ENCODE measurements at places on chromosomes 7 and 10.

DNA sequence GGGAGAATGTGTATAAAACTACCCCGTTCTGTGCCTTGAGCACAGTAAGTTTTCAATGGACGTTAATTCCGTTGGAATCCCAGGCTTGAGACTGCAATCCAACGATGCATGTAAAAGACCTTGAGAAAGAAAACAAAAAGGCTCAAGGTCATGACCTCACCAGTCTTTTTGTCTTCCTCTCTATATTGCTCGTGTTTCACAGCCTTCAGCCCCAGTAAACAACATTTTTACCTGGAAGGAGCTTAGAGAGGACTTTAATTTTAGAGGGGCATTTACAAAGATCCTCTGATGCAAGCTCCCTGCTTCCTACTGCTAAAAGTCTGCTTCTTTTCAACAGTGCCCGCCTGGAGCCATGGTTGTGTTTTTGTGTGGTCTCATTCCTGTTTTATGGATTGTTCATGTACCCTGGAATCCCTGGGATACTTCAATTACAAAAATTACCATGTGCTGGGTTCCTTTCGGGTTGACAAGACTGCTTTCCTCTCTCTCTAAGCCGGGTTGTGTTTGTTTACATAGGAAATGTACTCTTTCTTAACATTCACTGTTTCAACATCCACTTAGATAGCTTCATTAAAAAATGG, 320.1 kb upstream of the NFE2L3 start:
- no peak for DNase-seq

DNA sequence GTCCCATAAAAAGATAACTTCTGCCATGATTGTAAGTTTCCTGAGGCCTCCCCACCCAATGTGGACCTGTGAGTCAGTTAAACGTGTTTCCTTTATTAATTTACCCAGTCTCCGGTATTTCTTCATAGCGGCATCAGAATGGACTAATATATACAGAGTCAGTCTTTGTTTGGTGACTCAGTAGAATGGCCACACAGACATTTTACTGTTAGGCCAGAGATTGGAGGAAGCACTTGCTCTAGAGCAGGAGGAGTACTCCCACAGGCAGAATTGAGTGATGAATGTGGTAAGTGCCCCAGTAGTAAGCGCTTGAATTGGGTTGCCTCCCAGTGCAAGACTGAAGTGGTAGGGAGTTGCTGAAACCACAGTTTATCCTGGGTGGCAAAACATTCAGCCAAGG, 149.5 kb upstream of the SMIM30 start:
- no peak for DNase-seq

DNA sequence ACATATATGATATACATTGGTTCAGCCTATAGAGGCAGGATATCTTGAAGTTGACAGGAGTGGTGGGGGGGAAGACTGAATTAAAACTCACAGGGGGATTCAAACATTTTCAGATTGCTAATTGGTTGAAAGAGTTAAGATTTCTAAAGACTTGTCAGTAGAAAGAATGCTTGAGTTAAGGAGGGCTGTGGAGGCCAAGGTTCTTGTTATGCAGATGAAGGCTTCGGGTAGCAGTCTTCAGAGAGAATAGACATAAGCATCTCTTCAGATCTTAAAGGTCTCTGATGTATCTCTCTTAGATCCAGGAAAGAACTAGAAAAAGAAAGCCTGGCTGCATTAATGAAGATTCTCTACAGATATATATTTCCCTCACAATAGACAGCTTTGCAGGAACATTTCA, 209.8 kb upstream of the SEMA3D start:
- no peak for DNase-seq

- DNase-seq = no peak
Observed at GRCh38 chr7:73597978-73598782, 19.8 kb upstream of the TBL2 start.

GRCh38 chr7:114533131-114533530, 118.5 kb downstream of the FOXP2 start:
- no peak for DNase-seq
